ENCODE measurements at places on chromosomes 4 and X.

- no peak for DNase-seq
Observed at GRCh38 chr4:43163101-43163792, 270.7 kb downstream of the GRXCR1 start.

DNA sequence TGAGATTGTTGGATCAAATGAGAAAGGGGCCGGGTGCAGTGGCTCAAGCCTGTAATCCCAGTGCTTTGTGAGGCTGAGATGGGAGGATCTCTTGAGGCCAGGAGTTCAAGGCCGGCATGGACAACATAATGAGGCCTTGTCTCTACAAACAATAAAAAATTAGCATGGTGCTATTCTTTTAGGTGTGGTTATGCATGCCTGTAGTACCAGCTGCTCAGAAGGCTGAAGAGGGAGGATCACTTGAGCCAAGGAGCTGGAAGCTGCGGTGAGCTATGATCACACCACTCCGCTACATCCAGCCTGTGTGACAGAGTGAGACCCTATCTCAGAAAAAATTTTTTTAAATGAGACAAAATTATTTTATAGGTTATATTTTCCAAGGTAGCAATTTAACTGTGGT, 49.7 kb upstream of the TMEM150C start:
- DNase-seq: no peak

- no peak for DNase-seq
Observed at GRCh38 chr4:124863040-124863545, 150.6 kb upstream of the ANKRD50 start.

DNA sequence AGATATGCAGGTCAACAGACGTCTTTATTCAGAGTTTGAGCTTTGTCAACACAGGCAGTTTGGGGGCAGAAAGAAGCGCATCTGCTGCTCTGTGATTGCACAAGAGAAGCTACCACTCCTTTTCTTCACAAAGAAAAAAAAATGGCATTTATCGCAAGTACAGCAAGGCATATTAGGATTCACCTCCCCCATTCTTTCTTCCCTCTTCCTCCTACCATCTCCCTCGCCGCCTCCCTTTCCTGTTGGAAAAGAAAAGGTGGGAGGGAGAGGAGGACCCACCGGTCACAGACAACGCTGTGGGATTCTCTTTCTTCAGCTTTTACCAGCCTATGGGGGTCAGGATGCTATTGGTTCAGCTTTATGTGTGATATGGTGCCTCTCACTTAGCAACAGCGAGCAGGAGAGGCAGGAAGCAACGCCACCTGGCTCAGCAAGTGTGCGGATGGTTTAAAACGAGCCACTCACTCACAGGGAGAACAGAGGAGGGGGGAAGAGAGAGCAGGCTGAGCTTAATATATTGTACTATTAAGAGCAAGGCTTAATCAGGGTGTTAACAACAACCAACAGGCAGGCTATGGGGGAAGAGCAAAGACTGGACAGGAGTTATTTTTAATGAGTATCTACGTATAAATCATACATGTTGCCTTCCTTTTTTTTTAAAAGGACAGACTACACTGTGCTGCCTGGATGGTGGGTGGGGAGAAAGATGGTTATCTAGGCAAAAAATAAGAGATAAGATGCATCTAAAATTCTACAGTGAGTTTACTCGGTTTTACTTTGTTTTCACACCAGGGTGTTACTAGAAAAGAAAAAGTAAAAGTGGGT, 104.7 kb downstream of the MAML3 start:
- DNase-seq: peak; percentile 96

All from common myeloid progenitor, CD34-positive (primary cell).